ENCODE measurements at places on chromosomes 11 and 22.

GRCh38 chr22:32501836-32502752 lies 27.5 kb downstream of the FBXO7 start:
- DNase-seq = no peak

DNA sequence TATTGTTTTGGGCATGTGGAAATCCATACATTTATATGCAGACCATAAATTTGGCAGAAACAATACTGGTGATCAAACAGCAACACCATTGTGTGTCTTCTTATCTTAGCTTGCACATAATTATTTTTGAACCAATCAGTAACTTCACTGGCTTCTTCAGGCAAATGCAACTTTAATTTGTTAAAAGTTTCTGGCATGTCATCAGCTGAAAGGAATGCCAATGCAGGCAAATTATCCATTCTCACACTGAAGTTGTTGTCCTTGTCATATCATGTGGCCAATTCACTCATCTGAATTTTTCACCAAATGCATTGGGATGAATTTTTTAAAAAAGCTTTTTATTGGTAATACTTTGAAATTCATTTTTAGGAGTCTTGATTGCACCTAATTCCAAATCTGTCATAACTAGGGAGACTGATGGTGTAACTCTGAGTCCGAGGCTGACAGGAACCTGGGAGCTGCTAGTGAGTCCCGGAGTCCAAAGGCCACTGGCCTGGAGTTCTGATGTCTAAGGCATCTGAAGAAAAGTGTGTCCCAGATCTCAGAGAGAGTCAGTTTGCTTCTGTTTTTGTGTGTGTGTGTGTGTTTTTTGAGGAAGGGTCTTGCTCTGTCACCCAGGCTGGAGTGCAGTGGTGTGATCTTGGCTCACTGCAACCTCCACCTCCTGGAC lies 17.4 kb upstream of the OR10V1 start:
- DNase-seq = no peak

DNA sequence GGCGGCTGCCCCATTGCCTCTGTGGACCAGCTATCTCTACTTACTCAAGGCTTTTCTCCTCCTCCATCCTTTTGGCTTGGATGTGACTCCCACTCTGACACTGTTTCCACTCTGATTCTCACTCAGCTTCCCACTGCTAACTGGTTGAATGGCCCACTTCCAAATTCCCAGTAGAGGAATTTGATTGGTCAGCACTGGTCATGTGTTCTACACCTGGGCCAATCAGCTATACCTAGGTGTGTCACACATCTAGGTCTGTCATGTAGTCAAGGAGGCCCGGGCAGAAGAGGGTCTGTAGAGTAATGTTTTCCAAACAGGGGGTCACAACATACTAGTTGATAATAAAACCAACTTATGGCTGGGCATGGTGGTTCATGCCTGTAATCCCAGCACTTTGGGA lies 53.3 kb downstream of the TPBGL start:
- DNase-seq = no peak

DNA sequence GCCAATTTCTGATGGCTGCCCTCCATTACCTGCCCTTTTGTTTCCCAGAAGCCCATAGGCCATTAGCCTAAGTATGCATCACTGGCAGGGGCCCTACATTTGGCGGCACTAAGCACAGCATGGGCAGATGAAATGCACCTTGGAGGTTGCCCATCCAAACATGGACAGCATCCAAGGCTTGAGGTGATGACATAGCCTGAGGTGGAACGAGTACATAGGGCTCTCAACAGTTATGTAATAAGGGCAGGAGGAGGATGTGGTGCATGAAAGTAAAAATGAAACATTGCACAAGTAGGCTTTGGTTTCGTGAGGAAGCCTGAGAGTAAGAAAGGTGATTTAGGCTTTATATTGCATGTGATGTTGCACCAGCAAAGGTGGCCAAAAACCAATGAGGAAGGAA lies 148.1 kb downstream of the FAM76B start:
- DNase-seq = no peak

DNA sequence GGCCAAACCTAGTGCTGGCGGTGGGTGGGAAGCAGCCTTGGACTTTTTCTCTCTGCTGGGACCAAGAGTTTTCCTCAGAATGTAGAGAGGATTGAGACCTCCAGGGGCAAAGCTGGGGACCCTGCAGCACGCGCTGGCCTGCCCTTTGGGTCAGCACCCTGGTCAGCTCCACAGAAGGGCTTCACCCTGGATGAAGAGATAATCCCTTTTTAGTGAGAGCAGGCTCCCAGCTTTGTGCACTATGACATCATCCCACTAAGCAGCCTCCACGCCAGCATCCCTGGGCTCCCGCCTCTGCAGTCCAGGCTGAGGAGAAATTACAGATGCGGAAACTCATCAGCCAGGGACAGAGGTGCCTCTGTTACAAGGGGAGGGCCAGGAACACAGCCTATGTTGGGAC lies 23.5 kb downstream of the DRICH1 start:
- DNase-seq = no peak

- no peak for DNase-seq
Observed at GRCh38 chr11:112182867-112183266, 7.6 kb downstream of the BCO2 start.

Measured in hematopoietic multipotent progenitor cell treated with erythropoietin and hydrocortisone succinate and interleukin-3 and kit ligand, for 15 days (in vitro differentiated cells).